ENCODE measurements at places on chromosomes 6 and 20.

GRCh38 chr6:72939004-72939403 is 286.3 kb downstream of the KHDC1L start:
- DNase-seq, result no peak

DNA sequence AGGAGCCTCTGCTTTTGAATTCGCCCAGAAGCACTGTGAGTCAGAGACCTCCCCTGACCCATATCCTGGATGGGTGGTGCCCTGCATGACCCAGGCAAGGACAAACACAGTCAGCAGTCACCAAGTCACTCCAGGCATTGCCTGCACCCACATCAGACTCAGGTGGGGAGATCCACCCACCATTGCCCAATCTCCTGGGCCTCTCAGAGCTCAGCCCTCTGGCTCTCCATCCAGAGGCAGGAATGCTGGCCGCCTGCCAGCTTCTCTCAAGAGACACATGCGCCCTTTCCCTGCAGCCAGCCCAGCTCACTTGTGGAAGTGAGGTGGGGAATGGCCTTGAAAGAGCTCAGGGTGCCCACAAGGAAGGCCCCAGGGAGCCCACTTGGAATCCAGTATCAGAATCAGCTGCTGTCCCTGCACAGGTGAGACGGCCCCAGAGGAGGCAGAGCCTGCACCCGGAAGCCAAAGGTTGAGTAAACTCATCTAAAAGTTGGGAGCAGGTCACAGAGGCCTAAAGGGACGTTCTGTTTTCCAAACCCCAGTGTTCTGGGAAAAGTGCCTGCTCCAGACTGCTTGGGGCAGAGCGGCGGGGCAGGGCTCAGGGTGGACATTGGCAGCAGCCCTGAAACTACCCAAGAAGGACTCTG is 129.8 kb downstream of the PREX1 start:
- DNase-seq, result no peak

GRCh38 chr6:79808921-79809320 is 138.4 kb downstream of the ELOVL4 start:
- DNase-seq, result no peak

GRCh38 chr20:23641936-23642751 is 4.4 kb upstream of the CST3 start:
- no peak for DNase-seq

DNA sequence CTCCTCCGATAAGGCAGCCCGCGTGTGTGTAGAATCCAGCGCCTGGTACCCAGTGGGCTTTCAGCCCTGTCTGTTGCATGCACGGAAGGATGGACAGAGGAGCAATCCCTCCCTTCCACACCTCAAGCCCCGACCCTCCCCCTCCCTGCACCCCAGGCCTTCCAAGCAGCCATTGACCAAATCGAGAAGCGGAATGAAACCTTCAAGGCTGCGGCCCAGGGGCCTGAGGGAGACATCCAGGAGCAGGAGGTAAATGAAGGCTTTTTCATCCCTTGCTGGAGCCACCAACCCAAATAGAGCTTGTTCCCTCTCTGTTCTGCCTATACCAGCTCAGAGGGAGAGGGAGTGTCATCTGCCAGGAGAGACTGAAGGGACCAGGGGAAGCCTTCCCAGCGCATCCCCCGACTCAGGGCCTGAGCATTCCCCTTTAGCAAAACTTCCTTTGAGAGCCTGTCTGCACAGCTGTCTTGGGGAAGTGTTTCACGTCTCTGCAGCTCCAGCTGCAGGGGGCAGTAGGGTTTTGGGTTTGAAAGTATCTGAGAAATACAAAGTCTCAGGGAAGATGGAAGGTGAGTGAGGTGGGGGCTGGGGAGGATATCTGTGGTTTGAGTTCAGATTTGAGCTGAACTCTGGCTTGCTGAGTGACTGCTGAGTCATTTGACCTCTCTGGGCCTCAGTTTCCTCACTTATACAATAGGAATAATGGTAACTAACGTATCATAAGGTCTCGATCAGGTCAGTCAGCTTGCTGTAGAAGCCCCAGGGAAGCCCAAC is 16.1 kb downstream of the FGD2 start:
- DNase-seq, result peak; percentile 64

GRCh38 chr6:52877168-52877567 is 32.3 kb downstream of the GSTA3 start:
- no peak for DNase-seq

DNA sequence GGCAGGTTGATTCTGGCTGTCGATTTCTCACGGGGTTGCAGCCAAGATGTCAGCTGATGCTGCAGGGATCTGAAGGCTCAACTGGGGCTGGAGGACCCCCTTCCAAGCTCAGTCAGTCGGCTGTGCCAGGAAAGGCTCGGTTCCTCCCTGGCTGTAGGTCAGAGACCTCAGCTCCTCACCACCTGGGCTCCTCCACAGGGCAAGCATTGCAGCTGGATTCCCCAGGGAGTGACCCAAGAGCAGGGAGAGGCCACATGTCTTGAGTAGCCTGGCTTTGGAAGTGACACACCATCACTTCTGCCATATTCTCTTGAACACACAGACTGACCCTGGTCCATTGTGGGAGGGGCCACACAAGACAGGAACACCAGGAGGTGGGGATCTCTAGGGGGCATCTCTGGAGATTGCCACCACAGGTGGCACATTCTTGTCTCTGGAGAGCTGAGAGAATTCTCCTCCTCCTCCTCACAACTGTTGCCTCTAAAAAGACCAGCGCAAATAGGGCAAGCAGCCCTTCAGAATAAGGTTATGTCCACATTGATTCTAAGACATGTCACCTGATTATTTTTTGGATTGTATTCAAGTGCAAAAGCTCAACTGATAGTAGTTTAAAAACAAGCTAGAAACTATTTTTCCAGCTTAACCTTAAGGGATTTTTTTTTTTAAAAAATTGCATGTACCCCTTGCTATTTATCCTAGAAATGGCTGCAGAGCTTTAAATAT is 270.5 kb downstream of the NRN1 start:
- no peak for DNase-seq

DNA sequence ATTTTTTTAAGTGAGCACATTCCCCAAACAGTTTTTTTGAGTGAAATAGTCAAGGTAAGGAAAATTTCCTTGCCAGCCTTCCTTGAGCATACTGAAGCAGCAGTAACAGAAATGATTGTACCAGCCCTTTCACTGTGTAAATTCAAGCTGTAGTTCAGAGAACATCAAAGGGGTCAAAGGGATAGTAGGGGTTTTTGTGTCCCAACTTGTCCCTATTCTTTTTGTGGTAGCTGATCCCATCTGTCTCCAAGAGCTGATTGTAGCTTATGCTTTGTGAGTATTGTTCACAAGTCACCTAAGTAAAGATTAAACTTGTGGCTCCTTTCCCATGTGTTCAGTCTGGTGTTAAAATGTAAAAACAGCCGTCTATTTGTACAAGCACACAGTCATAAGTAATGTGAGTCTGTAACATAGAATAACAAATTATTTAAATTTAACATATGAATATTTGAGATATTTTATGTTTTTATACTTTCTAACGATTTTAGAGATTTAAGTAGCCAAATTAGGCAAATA is 185.0 kb downstream of the CENPW start:
- no peak for DNase-seq

- no peak for DNase-seq
Measured at GRCh38 chr6:52482903-52483670, 62.9 kb downstream of the EFHC1 start.

- no peak for DNase-seq
Measured at GRCh38 chr6:157464653-157465535, 83.9 kb downstream of the ZDHHC14 start.

DNA sequence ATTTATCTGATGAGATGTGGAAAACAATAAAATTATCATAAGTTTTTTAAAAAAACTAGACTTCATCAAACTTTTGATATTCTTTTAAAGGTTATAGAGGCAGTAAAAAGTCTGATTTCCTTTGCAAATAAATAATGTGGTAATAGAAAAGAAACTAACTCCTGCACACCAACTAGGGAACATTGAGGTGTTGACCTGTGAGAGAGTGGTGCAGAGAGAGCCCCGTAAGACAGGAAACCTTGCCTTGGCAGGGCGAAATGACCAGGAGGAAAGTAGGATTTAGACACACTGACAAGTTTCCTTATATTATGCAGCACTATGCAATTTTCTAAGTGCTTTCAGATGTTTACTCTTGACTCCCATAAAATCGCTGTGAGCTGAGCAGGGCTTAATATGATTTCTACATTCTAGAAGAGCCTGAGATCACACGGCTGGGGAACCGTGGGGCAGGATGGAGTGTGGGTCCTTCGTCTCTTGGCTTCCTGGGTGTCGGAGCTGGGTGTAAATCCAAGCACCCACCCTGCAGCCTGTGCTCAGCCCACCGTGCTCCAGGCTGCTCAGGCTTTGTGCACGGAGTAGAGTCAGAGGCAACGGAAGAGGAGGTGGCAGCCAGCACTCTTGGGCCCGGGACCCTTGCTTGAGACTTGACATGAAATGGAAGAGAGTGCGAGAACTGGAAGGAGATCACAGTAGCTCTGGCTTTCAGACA is 61.3 kb upstream of the FOXQ1 start:
- DNase-seq, result no peak

DNA sequence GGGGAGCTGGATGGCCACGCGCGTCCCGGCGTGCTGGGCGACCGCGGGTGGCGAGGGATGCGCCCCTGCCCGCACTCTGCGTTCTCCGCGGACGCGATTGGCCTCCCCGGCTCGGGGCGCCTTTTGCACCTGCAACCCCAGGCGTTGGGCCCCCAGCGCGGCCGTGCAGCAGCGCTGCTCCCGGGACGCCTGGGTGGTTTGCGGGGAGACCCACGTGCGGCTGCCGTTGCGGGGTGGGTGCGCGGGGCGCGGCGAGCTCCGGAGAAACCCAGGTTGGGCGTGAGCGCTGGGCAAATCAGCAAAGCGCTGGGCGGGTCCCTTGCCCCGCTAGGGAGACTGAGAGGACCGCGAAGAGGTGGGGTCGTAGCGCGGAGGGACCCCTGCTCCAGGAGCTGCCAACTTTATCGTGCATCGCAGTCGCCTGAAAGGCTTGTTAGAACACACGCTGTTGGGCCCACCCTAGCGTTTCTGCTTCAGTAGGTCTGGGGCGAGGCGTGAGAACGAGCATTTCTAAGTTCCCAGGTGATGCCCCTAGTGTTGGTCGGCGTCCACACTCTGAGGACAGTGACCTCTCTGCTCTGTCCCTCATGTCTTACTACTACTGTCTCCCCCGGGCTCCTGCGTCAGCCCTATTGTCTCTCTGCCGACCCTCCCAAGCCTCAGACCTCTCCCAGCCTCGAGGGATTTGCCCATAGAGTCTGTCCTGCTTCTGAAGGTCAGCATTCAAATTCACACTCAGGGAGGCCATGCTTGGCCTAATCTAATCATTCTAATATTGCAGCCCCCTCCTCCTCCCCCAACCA is 538 bp upstream of the ZFP64 start:
- DNase-seq, result peak; percentile 44

DNA sequence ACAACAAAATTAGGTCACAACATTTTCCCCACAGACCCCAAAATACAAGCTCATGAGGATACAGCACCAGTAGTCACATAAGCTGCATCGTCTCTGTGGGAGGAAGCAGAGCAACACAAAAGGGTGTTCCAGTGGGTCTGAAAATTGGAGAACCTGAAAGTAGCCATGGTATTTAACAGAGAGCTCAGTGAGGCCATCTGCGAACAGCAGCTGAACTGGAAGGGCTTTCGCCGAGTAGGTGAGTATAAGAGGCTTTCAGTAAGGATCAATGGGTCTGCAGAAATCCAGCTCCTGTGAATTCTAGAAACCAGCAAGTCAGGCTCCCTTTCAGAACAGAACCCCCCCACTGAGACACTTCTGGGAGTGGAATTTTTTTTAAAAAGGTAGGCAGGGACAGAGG is 120.0 kb upstream of the RREB1 start:
- no peak for DNase-seq

- DNase-seq, result no peak
Measured at GRCh38 chr6:46651816-46652215, 802 bp downstream of the CYP39A1 start.

DNA sequence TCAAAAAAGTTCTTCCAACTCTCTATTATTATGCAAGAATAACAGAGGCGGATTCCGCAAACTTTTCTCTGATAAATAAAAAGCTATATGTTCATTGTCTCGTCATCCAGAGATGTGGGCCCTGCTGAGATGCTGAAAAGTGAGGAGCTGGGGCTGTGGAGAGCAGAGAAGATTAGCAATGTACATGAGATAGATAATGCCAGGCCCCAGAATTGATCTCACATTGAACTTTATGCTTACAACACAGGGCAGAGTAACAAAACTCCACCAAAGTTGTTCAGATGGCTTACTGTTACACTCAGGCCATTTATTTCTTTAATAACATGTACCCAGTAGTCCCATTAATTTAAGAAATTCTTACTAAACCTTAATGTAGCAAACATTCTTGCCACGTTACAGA is 32.7 kb upstream of the RIN2 start:
- DNase-seq, result no peak

DNA sequence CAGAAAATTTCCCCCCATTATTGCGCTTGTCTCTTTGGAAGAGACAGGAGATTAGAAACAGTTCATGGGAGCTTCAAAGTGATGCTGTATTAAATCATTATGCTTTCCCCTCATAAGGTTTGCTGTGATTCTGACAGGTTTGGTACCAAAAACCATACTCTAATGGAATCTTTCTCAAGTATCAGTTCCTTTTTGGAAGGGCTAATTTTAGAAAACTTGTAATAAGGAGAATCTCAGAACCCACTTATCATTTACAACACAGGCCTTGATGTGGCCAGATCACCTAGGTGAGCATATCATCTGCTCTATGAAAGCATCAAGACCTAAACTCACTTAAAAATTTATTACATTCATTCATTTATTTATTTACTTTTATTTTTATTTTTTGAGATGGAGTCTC is 51.2 kb downstream of the TP53INP2 start:
- DNase-seq, result no peak

DNA sequence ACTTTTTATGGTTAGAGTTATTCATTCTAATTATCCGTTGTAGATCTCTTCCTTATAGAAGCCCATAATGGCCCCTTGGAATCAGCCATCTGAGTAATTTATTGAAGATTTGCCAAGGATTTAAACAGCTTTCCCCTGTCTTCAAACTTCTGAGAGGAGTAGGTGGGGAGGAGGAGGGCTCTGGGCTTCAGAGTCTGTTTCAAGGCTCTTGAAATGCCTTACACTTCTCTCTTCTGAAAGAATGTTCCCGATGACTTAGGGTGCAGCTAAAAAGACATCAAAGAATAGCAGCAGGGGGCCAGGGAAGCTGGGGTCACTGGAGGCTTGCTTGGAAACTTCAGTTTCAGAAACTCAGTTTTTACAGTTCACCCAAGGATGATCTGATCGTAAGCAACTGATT is 165.3 kb downstream of the ZDHHC14 start:
- no peak for DNase-seq

All from stimulated activated CD4-positive, alpha-beta T cell treated with anti-CD3 and anti-CD28 coated beads, Interleukin-4, amount 100 ng/mL, for 48 hours (primary cell).